ENCODE measurements at places on chromosomes 11 and 22.

GRCh38 chr11:125061281-125061680 is 1.8 kb upstream of the SLC37A2 start:
- DNase-seq, result no peak

GRCh38 chr11:109783014-109783413 is 310.2 kb upstream of the ZC3H12C start:
- DNase-seq, result no peak

GRCh38 chr11:108616549-108616948 is 23.0 kb upstream of the EXPH5 start:
- no peak for DNase-seq

- no peak for DNase-seq
Measured at GRCh38 chr22:30021338-30021737, 58.9 kb upstream of the HORMAD2 start.

DNA sequence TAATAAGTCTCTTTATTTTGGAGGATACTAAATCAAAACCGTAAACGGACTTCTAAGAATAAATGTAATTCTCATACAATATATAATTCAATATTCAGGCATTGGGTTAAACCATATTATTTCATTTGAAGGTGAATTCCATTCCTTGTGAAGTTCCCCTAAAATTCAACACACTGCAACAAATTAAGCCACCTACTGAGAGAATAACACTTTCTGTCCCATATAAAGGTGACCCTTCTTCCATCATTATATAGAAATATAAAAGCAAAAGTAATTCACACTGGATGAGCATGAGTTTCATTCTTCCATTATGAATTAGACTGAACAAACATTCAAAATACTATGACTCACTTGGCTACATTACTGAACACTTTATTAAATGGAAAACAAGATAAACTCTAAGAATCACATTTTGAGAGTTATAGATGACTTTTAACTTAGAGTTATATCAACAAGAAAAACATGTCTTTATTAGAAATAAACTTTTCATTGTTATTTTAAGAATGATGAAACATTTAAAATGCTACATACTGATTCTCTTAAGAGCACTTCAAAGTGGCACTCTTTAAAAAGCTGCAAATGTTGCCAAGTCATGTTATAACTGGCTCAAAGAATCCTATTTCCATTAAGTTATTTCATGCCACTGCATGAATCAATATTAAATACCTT is 2.8 kb downstream of the SESN3 start:
- DNase-seq, result no peak

DNA sequence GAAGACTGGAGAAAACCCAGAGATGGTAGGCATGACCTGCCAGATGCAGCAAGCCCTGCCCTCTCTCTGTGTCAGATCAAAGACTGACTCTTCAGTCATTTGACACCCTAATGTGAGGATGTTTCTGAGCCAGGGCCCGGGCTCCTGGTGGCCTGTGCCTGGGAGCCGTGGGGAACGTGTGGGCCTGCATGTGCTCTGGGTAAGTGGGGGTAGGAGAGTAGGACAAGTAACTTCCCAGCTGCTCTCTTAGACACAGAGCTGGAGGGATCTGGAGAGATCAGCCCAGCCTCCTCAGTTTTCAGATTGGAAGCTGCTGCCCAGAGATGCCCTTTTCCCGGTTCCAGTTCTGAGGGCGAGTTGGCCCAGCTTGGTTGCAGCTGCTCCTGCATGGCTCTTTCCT is 110.8 kb downstream of the TEAD1 start:
- DNase-seq, result no peak

DNA sequence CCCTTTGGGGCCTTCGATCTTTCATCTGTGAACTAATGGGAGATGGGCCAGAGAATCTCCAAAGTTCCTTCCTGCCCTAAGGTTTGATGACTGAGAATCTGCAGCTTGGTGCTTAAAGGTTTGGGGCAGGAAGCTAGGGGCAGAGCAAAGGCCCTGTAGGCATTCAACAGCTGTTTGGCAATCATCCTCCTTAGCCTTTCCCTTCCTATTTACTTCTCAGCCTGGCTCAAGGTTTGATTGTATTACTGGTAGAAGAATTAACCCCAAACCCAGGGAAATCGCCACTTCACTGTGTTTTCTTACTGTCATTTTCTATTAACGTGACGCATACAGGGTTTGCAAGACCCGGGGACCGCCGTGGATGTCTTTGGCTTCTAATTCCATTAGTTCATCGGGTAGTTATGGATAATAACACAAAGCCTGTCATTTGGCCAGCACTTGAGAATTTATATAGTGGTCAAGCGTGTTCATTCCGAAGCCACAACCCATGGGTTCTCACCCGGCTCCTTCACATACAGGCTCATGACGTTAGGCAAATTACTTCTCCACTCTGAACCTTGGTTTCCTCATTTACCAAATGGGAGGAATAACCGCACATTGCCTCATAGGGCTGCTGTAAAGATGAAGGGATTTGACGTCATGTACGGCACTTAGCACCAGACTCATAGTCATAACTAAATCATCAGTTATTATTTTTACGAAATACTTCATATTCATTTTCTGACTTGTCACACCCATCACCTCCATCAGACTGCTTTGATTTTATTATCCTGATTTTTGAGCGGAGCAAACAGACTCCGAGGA is 158.1 kb downstream of the FBXO7 start:
- no peak for DNase-seq

GRCh38 chr11:117479372-117479771 is 151.7 kb downstream of the CEP164 start:
- DNase-seq, result no peak
